ENCODE measurements at places on chromosomes 13 and 19.

GRCh38 chr13:50403311-50403710 is 388.1 kb downstream of the KCNRG start:
- DNase-seq, result peak; percentile 71

GRCh38 chr19:40443131-40443999 is 770 bp downstream of the SERTAD3 start:
- DNase-seq, result peak; percentile 99

DNA sequence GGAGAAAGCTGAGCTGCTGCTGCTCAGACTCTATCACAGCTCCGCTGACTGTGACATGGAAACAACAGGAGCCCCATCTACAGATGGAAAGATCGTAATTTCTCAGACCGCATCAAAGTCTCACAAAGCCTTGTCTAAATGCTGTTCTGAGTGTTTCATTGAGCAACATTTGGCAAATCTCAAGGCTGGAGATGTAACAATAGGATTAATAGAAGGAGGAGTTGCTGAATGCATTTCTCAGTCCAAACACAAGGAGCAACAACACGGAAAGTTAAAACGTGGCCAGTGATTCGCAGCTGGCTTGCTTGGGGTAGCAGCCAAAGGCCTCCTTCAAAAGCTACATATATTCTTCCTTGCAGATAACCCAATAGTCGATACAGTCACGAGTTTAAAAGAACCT is 55.7 kb downstream of the MRPL57 start:
- no peak for DNase-seq

- no peak for DNase-seq
Observed at GRCh38 chr13:67967031-67967430, 736.9 kb upstream of the PCDH9 start.

GRCh38 chr19:41395355-41395754 is 1.8 kb downstream of the EXOSC5 start:
- DNase-seq, result no peak

DNA sequence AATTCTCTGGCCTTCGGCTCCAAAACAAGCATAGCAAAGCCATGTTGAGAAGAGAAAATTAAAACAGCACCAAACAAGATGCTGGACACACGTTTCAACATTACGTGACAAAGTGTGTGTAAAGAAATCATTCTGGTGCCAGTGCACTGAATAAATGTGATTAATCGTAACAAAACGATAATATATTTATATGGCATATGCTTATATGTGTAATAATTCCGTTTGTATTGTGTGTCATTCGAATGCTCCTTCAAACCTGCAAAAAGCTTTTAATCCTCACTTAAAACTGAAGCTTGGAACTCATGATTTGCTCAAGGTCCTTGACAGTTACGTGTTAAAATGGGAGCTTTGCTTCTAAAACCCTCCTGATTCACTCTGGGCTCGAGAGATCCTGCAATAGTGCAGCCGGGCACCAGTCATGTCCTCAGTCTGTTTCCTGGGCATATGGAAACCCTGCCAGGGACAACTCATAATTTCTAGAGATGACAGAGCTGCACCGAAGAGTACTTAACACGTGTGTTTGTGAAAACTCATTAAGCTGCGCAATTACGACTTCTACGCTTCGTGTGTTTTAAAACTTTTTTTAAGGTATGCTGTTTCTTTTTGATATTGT is 731 bp upstream of the AKAP8L start:
- DNase-seq, result no peak

DNA sequence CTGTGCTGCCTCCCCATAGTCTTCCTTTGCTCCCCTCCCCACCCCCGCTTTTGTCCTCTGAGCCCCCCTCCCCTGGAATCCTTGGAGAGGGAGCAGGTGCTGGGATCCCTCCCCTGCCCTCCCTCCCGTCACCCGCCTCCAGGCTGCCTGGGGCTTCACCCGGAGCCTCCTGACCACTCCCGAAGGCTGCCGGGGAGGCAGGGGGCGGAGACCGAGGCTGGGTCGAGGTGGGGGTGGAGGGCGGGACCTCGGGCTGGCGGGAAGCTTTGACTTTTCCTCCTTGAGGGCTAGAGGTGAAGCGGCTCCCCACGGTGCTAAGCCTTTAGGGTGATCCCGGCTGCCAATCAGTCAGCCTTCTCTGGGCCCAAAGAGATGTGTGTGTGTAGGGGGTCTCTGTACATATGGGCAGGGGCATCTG is 1.5 kb downstream of the KMT5C start:
- no peak for DNase-seq

DNA sequence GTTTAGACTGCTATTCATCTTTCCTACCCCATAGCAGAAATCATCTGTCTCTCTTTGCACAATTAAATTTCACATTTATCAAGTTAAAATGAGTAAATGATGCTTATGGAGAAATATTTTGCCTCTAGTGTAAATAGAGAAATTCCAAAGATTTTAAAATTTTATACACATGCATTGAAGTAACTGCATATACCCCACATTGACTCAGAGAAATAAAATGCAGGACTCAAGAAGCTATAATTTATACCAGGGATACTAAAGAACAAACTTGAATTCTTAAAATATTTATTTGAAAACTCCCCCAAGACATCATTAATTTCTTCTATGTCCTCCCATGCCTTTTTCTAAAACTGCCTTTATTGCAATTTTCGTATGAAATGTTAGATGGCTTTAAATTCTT is 165.8 kb downstream of the DIAPH3 start:
- DNase-seq, result no peak

- no peak for DNase-seq
Observed at GRCh38 chr13:29963089-29963488, 112.7 kb upstream of the UBL3 start.

DNA sequence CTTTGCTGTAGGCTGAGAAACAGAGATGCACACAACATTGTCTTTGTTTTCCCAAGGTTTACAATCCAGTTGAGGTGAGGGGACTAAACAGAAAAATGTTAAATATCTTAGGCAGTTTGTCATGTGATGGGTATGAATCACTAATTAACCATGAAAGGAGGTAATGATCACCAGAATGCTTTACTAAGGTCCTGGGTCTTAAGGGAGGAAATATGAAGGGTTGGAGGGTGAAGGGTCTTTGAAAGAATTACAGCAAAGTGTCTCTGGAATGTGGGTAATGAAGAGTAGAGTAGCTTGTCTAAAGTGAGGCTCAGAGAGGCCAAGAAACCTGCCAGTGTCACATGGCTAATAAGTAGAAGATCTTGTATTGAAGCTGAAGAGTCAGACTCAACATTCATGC is 19.0 kb downstream of the BIVM start:
- DNase-seq, result no peak

DNA sequence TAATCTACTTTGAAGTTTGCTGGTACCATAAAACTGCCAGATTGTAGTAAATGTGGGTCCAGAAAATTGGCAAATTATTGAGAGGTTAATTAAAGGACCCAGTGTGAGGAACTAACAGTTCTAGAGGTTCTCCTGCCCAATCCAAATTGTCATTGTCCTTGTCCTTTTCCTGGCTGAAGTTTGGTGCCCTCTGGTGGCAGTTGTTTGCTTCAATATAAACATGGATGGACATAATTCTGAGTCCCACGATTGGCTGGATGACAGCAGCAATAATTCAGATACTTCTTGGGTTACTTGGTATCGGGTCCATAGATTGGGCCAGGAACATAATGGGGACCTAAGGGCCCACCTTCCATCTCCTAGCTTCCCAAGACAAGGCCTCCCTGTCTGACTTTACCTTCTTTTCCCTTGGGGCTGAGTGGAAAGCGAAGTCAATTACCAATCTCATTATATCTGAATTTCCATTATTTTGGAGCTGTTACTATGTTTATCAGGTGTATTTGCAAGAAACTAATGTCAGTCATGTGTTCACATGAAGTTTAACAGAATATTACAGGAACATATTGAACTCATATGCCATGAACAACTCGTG is 33.8 kb upstream of the GARRE1 start:
- DNase-seq, result peak; percentile 73

- peak; percentile 39 for DNase-seq
Observed at GRCh38 chr19:18057557-18057956, 29.2 kb downstream of the IL12RB1 start.

DNA sequence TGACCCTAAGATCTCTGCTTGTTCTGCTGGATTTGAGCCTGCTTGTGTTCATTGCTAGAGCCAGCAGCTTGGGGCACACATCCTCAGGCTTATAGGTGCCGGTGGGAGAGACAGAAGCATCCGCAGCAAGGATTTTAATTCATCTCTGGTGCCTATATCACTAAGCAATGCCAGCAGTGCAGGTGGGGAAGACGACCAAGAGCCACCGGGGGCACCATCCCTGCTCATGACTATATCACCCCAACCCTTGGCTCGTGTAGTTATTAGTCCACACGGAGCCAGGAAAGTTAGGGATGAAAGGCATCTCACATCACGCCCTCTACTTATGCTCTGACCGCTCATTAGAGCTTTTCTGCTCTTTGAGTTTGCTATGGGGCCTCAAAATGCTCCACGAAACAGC is 298.2 kb downstream of the DCLK1 start:
- DNase-seq, result no peak

DNA sequence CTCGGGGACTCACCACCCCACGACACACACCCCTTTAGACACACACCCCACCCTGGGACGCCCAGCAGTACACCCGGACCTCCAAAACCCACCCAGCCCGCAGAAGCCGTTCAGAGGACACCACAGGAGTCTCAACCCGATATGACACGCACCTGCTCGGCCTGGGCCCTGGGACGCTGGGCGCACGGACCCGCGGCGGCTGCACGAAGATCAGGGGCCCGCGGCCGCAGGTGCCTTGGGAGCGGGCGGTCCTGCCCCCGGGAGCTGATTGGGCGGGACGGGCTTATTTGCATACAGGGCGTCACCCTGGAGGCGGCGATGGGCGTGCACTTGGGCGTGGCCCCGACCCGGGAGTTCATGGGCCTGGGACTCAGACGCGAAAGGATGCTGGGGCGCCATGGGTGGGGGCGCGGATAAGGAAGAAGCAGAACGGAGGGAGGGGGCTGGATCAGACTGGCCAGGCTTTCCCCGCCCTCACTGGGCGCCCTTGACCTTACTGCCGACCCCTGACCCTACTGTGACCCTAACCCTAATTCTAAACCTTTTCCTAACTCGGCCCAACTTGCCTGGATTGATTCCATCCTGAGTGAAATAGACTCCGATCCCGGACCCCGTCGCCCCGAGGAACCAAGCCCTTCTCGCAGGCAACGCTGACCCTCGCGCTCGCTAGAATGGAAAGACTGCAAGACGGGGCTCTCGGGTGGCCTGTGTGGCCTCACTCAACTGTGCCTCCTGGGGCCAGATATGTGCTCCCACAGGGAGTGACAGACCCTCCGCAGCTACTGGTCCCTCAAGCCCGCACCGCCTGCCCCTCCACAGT is at the start of gene MEF2B:
Gene MEF2B (minus strand): TSS at position 211 of the 820 bp plus-strand sequence. CDS start 19,528 bp downstream, outside the sequence.
- no peak for DNase-seq
